ENCODE measurements at places on chromosomes 2 and 18.

- no peak for DNase-seq
Measured at GRCh38 chr2:124480958-124481357, 455.9 kb downstream of the CNTNAP5 start.

DNA sequence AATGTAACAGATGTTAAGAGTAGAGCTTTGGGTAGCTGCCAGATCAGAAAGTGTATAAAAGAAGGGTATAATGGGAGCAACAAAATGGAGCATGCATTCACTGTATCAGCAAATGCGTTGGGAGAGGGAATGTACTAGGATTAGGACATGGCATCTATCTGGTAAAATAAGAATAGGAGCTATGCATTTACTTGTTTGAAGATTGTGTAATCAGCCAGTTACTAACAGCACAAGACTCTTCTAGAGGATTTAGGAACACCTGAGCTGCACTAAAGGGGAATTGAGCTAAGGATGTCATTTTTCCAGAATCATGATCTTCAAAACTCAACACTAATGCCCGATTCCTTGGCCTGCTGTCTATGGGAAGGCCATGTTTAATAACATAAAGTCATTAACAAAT lies 394.2 kb upstream of the TNP1 start:
- DNase-seq = no peak

DNA sequence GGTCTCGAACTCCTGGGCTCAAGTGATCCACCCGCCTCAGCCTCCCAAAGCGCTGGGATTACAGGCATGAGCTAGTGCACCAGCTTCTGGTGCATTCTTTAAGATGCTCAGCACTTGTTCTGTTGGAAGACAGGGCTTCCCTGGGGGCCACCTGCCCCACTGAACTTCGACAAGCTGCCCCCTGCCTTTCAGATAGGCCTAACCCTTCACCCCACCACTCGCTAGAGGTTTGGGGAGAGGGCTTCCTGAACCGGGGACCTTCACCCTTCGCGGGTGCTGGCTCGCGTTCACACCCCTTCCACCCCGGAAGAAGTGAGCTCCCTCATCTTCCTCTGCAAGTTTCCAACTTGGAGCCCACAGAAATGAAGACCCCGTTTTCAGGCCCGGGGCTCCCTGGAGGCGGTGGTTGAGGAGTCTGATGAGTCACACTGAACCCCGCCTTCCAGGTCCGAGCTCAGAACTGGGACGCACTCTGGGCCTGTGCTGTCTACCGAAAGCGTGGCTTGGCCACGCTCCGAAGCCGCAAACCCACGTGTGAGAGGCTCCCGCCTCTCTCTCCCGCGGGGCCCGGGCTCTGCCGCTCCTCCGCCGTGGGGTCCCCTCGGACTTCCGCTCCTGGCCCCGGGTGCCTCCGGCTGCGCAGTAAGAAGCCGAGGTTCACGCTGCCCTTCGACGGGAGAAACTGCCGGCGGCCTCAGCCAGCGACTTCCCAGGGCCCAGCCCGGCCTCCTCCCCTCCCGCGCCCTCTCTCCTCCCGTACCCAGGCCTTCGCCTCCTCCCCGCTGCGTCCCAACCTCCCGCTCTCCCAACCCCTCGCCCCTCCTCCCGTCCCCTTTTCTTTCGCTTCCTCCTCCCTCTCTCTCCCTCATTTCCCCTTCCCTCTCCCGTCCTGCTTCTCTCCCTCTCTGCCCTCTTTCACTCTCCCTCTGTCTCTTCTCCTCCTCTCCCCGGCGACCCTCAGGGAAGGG lies 47.5 kb upstream of the SP3 start:
- DNase-seq = peak; percentile 35

GRCh38 chr2:8582651-8583399 lies 99.0 kb upstream of the ID2 start:
- no peak for DNase-seq

- DNase-seq = no peak
Measured at GRCh38 chr2:216555274-216555673, 56.6 kb downstream of the RPL37A start.

DNA sequence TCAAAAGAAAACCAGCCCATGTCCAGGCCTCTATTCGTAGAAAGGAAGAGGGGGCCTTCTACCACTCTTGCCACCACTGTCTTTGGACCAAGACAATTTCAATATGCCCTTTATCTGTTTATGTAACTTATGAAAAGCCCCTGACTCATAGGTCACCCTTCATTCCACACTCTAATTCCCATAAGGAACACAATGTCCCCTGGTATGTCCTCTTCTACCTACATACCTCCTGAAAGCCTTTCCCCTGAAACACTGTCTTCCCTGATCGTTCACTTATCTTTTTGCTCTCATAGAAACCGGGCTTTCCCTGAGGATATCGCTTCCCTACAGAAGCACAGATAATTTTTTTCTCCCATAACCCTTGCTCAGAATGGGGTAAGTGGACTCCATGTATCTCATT lies 13.3 kb downstream of the EIF2AK3 start:
- DNase-seq = no peak
